ENCODE measurements at places on chromosomes 2 and 18.

GRCh38 chr2:153509133-153509532, 30.6 kb upstream of the RPRM start:
- DNase-seq, result no peak

- no peak for DNase-seq
Measured at GRCh38 chr2:103232865-103233264, 471.0 kb downstream of the TMEM182 start.

GRCh38 chr2:145631561-145631960, 1111.6 kb upstream of the ZEB2 start:
- no peak for DNase-seq

DNA sequence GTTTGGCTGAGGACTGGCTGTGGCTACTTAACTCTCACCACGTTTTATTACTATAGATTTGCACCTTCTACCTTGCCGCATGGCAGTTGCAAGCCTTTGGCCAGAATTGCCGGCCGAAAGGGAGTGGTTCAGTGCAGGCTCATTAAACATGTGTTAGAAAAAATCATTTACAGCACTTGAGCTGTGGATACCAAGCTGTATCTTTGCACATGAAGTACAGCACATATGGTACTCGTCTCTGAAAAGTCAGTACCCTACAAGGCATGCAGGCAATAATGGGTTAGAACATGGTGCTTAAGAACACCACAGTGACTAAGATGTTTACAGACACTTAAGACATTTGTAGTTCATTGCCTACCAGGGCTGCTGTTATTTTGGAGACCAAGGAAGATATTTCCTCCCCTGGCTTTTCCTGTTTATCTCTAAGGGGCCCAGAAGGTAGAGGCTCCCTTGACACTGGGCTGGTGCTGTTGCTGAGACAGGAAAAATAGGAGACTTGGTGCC, 103.1 kb downstream of the ZNF532 start:
- no peak for DNase-seq

- no peak for DNase-seq
Measured at GRCh38 chr2:72897785-72898584, 10.8 kb downstream of the SPR start.

DNA sequence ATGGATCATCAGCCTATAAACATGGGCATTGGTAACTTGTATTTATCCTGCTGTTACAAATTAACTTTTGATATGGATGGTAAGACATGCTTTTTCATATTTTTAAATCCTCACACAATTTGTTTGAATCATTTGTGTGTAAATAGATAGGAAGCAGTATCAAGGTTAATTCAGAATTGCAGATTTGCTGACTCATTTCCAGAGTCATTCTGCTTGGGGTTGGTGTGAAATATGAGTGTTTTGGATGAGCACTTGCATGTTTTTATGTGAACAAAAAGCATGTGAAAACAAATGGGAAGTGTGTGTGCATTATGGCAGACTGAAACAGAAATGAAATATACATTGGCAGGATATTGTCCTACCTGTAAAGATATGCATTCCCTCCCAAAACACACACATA, 11.8 kb downstream of the CCDC85A start:
- no peak for DNase-seq

DNA sequence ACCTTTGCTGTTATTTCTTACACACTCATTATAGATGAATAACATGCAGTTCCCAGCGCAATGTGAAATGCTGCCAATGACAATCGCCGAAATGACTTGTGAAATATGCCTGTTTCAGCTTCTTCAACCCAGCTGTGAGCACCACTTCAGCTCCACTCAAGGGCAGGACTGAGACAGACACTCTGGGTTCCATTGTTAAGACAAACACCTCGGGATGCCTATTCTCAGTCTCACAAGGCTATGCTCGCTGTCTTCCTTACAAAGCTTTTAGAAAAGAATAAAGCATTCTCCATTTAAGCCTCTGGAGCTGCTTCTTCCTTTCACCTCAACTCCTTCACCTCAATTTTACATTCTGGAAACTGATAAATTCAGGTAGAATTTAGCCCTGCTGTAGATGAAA, 4.2 kb downstream of the CBLN2 start:
- no peak for DNase-seq

DNA sequence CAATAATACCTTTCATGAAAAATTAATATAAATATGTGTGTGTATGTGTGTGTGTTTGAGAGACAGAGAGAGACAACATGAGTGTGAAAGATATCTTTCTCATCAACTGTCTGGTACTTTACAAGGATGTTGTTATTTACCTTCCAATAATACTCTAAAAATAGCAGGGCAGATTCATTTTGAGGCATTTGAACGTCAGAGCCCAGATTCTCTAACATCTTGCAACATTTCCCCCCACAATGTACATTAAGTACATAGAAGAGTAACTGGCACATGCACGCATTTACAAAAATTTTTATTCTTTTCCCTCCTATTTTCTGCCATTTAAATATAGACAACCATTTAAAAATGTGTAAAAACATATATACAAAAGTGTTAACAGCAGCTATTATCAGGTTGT, 100.9 kb downstream of the PID1 start:
- DNase-seq, result no peak

DNA sequence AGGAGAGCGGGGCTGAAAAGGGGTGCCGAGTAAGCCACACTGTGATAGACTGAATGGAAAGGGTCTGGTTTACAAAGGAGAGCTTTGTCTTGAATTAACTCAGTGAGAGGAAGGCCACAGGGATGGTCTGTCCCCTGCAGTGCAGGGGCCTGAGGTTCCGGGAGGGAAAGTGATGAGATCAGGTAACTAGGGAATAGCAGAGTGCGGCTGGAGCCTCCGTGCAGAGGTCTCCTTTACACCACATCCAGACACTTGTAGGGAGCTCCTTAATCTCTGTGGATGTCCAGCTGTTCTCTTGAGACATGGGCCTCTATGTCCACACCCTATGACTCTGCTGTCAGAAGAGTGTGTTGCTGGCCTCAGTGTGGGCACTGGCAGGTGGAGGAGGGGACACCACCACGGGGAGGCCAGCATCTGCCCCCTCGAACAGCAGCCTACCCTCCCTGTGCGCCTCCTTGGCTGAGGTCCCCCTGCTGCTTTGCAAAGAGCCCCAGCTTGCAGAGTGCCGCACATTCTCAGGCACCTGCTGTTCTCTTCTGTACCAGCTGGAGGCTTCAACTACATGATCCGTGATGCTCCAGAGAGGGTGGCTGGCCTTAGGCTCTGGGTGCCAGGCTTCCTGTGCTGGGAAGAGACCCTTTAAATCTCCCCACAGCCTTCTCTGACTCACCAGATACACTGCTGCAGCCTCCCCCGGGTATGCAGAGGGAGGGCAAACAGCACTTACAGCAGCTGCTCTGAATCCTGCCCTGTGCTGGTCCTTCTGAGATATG, 25.9 kb downstream of the ENOSF1 start:
- no peak for DNase-seq

GRCh38 chr2:162073888-162074631, at the start of gene DPP4:
Gene DPP4 (minus strand): TSS chr2:162074215. CDS start chr2:162073981, 234 bp downstream.
- peak; percentile 55 for DNase-seq

DNA sequence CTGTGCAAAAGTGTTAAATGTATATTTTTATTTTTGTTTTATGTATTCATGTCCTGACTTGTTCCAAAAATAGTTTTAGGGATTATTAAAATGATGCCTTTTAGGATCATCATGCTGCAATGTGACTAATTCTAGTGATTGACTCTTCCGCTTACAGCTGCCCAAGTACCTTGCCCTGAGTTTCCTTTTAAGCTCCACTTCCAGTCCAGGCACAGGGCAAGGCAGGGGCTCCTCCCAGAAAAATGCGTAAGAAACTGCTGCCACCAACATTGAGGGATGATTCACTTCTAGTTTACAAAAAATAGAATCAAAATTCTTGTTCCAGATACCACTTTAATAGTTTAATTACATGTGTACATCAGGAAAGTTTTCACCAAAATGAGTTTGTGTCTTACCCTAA, 116.4 kb downstream of the IRS1 start:
- DNase-seq, result no peak

DNA sequence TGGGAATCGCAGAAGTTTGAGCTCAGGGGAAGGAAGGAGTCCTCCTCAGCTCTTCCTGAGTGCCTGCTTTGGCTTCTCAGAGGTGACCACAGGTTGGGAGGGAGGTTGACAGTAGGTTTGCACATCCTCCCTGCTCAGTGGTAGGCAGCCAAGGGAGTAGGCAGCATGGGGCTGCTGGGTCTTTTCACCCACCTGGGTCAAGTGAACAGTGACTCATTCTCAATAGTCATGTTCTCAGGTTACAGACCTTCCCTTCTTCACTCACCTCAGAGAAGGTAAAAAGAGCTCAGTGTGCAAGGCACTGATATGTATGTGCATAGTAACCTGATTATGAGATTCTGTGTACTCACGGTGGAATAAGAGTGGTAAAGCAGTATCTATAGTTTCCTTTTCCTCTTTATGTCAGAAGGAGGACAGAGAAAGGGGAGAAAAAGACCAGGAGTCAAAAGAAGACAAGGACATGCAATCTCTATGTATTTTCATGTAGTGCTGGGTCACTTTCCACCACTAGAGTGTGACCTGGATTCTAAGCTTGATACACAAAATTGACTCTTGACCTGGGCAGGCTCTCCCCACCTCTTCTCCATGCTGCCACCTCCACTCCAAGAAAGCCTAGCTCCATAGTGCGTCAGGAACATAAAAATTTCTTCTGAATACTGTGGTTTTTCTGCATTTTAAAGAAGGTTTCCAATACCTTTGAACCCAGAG, 36.5 kb upstream of the ASNSD1 start:
- DNase-seq, result no peak

DNA sequence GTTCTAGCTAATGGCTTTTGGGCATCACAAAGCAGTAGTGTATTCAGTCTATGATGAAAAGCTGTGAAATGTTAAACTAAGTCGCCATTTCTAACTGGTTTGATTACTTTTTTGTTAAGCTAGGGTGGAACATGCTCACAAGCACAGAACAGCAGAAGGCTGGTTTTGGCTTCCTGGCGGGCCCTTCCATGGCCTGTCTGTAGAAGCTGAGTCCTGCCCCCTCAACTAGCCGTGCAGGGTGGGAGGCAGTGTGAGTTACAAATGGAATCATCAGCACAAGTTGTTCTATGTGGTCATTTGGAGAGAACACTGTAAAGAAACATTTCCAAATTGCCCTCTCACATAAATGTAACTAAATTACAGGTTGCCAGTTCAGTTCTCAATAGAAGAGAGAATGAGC, 290.8 kb downstream of the ALPK2 start:
- no peak for DNase-seq

DNA sequence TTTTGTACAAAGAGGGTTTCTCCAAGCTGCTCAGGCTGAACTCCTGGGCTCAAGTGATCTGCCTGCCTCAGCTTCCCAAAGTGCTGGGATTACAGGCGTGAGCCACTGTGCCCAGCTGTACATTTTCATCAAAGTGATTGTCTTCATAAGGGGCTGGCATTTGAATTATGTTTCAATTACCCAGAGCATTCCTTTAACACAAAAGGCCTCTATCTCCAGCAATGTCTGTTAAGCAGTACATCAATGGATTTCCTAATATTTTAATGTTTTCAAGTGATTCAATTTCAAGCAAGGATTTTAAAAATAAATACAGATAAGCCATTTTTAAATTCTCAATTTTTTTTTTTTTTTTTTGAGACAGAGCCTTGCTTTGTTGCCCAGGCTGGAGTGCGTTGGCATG, 50.9 kb upstream of the AP1S3 start:
- DNase-seq, result no peak

GRCh38 chr2:38174131-38174530, 98.2 kb upstream of the CYP1B1 start:
- no peak for DNase-seq

GRCh38 chr18:36183033-36183432, 4.3 kb upstream of the MOCOS start:
- no peak for DNase-seq

DNA sequence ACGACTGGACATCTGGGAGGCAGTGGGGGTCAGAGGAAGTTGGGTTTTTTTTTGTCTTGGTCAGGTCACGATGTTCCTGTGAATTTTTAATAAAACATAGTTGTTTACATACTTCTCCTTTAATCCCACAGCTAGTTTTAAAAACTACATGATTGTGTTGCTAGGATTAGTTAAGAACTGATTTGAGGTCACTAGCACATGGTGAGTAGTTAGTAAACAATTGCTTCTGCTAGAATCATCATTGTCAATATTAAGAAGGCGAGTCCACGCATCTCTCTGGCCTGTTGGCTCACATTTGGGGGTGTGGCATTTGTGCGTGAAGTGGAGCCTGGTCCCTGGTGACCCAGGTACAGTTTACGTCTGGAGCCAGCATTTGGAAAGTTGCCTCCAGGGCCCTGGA, 59.4 kb downstream of the AGAP1 start:
- DNase-seq, result no peak

- DNase-seq, result no peak
Measured at GRCh38 chr2:176521878-176522670, 252.8 kb downstream of the MTX2 start.

DNA sequence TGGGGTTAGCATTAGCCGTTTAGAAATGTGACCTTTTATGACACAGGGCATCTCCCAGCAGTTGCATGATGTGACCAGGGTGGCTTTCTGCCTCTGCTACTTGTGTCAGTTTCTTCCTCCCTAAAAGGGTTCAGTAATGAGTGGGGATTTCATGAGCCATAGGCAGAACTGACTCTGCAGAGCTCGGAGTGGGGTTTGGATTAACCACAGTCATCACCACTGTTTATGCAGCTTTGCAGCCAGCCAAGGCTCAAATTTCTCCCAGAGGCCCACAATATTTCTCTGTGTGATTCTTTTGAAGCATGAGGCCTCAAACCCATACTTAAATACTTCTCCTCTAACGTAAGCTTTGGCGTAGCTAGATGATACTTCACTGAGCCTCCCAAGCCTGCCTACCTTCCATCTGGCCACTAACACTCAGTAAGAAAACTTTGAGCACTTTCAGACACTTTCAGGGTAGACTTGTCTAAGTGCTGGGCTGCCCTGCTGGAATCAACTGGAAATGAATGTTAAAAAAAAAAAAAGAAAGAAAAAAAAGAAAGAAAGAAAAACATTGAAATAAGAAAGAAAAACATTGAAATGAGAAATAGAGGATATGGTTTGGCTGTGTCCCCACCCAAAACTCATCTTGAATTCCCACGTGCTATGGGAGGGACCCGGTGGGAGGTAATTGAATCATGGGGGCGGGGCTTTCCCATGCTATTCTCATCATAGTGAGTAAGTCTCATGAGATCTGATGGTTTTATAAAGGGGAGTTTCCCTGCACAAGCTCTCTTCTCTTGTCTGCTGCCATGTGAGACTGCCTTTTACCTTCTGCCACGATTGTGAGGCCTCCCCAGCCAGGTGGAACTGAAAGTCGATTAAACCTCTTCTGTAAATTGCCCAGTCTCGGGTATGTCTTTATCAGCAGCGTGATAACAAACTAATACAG, 11.5 kb upstream of the LAPTM4A start:
- DNase-seq, result no peak

DNA sequence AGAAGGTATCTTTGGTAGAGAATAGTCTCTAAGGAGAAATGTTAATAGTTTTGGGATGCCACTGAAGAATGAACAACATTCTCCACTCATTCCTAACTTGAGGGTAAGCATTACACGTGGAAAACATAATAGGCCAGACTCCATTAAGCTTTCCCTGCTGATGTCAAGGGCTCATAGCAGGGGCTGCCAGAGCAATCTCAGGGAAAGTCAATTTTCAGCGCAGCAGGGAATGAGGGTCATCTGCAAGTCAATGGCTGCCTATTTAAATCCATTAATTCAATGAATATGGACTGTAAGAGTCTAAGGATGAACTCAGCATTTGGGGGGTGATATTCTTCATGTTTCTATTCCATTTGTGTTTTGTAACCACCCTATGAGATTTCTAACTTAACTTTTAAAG, 144.2 kb upstream of the ARL4C start:
- DNase-seq, result no peak
